Lower leg skin (tissue), 4 donors: ENCODE measurements at places on chromosomes 1 and 21.

- no peak for DNase-seq
These were observed 45.0 kb upstream of the AIM2 start for GRCh38 chr1:159121526-159121925.

DNA sequence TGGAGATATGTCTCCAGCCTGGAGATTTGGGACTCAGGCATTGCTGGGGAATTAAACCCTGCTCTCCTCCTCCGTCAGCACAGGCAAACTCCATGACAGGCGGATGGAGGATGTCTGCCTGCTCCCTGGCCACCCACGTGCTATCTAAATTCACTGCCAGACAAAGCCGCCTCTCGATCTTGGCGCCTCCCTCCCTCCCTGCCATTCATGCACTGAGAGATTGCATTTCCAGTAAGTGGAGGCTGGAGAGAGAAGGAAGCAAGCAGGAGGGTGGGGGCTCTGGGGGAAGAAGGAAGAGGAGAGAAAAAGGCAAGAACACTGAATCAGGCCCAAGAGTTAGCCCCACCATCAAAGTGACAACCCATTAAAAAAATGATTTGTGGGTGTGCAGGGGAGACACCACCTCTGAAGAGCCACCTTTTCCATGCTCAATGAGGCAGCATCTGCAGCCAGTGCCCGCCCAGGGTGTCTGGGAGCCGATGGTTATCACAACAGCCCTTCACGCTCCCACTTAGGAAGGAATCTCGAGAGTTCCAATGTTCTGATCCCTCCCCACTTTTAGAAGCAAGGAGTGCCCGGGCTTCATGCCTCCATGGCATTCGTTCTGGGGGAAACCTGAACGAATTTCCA is 183.0 kb downstream of the HIVEP3 start:
- DNase-seq = no peak

DNA sequence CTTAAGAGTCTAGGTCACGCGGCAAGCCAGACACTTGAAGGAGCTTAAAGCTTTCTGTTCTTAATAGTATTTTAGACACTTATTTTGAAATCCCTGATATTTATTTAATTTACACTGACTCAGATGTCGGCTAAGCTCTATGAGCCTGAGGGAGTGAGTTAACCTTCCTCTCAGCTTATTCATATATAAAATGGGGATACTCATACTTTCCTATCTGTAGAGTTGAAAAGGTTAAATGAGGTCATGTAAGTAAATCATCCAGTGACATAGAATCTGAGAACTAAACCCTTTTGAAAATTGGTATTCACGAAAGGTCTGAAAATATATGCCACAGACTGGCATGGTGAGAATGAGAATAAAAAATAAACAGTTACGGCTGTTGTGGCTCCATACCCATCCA is 1.4 kb upstream of the GPR161 start:
- DNase-seq = no peak

DNA sequence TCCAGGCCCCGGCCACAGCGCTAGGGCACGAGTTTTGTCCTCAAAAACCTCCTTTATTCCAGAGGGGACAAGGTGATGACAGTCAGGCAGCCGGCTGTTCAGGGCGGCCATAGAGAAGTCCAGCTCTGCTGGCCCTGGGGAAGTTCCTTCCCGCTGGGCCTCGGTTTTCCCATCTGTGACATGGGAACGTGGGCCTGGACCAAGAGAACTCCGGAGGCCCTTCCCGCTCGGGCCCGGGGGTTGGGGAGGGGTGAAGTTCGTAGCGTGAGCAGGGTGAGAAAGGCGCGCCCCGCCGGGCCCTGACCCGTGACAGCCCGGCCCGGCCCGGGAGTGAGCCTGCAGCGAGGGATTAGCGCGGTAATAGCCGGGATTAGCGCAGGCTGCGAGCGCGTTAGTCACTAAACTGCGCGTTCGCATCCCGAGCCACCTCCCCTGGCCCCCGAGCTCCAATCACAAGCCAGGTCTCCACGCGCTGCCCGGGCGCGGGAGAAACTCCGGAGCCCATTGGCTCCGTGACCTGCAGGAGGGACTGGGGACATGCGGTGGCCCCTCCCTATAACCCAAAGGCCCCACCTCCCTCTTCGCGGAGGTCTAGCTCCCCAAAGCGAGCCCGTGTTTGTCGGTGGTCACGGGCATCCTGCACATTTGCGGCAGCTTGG is 29.8 kb upstream of the PADI2 start:
- no peak for DNase-seq

- DNase-seq = no peak
These were observed 96.2 kb downstream of the RNF220 start for GRCh38 chr1:44501047-44501890.
